ENCODE measurements at places on chromosomes 3 and 15. TPM values are rescaled to one million over a fixed set of nuclear protein-coding genes. Genes with fewer than 3 reads are reported as not detected.

- DNase-seq: no peak
Observed at GRCh38 chr3:24249523-24249922, 245.1 kb downstream of the THRB start.

DNA sequence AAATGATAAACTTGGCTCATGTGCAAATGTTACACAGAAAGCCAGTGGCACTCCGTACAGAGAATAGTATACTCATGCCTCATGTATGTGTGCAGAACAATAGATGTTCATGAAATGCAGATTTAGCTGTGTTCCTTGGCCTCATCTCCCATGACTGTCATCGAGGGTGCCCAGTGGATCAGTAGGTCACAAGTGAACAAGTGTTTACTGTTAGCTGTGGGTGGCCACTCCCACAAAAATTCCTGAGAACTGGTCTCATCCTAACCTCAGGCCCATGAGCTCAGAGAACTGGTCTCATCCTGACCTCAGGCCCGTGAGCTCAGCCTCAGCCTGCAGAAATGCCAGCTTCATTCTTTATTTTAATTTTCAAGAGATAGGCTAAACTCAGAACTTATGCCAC, 124.1 kb downstream of the GADL1 start:
- no peak for DNase-seq

DNA sequence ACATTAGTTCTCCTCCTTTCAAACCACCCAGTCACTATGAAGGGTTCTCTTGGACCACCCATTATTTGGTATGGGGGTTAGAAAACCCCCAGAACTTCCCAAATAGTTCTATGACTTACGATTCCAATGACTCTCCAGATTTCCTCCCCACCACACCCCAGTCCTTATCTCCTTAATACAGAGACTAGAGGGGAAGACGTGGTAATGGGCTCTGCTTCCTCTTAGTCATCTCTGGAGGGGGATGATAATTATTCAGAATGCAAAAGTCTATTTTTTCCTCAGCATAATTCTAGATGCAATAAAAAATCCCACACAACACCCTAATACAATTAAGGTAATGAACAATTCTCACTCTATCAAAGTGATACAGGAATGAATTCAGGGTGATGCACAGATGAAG, 48.9 kb upstream of the CFAP161 start:
- DNase-seq: no peak

- no peak for DNase-seq
Observed at GRCh38 chr3:177371888-177372287, 174.6 kb upstream of the TBL1XR1 start.

- DNase-seq: no peak
Observed at GRCh38 chr3:104132566-104133403, 1233.9 kb upstream of the ALCAM start.

DNA sequence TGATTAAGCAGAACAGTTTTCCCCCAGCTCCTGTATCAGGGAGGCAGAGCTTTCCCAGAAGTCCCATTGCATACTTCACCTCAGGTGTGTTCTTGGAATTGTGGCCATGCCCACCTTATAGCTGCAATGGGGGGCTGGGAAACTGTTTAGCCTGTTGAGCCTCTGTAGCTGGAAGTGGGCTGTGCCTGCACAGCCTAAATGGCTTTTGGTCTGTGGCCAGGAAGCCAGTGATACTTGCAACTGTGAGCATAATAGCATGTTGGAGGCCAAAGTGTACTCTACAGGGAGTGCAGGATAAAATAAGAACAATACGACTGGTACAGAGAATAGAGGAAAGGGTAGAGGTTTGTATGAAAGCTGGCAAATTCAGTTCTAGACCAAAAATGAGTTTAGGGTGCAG, 248.5 kb downstream of the PTPRG start:
- no peak for DNase-seq

DNA sequence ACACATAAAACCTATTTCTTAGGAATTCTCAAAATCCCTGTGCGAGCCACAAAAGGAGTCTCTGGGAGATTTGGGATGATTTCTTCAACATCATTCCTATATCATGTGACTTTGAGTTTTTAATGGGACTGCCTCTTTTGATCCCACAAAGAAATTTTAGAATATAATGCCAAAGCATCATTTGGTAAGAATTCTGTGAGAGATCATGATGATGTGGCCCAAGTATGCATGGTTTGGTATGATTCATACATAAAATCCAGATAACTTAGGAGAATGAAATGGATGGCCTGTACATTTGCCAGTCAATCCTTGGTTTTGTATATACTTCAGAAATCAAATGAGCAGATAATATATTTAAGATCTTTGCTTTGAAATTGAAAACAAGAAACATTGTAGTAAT, 61.3 kb downstream of the UBE2E2 start:
- DNase-seq: no peak

GRCh38 chr3:163692494-163692893, 1385.8 kb downstream of the SI start:
- no peak for DNase-seq

DNA sequence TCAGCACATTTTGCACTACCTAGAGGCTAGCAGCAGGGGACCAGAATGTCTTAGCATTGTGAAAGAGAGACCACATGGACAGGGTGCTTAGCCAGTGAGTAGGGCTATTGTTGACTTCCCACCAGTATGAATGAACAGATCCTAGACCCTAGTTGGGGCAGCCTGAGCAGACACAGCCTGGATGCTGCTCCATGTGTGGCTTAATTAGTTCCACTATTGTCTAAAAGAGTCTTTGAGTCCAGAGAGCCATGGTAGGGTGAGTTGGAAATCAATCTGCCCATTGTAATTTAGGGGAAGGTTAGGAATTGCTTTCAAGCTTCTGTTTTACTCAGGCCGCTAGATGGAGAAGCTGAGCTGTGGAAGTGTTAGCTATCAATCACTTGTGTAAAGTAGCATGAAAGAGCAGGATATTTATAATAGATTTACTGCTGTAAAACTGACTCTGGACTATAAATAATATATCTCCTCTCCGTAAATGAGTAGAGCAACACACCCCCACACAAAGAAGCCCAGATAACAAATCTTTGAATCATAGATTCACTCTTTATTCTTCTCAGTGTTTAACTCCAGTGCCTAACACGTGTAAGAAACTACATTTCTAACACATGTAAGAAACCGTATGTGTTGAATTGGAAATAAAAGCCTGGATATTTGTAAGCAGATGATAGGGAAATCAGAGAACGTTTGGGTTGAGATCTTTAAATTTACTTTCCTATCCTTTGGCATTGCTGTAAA, 4.1 kb upstream of the GCSAM start:
- DNase-seq: no peak

DNA sequence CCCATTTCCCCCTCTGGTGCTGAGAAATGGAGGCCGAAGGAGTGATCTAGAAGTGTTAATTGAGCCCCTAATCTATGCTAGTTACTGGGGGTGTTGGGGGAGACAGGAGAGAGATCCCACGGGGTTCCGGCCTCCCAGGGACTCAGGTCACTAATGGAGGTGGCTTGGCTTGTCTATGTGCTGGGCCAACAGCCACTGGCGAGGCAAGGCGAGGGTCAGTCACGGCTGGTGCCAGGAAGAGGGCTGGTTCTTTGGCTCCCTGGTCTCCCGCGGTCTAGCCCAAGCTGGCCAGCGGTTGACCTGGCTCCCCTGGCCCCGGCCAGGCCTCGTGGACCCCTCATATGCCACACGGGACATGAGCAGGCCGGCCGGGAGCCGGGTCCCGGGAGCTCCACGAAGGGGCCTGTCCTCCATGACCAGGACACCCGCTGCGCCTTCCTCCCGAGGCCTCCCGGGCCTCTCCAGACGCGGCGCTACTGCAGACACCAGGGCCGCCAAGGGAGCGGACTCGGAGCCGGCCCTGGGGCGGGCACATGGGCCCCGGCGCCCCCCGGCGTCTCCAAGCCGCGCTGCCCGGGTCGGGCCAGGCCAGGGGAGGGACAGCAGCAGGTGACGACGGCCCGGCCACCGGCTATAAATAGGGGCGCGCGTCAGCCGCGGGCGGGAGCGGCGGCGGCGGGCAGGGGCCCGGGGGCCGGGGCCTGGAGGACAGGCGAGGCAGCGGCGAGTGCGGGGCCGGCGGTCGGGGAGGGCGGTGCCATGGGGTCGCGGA, at the start of gene ALPK3:
ALPK3 (plus strand) TSS at position 663 of the 772 bp plus-strand sequence; CDS start at position 760, 97 bp downstream.
- DNase-seq: no peak

- DNase-seq: no peak
Observed at GRCh38 chr15:89198934-89199333, 22.4 kb downstream of the RLBP1 start.

DNA sequence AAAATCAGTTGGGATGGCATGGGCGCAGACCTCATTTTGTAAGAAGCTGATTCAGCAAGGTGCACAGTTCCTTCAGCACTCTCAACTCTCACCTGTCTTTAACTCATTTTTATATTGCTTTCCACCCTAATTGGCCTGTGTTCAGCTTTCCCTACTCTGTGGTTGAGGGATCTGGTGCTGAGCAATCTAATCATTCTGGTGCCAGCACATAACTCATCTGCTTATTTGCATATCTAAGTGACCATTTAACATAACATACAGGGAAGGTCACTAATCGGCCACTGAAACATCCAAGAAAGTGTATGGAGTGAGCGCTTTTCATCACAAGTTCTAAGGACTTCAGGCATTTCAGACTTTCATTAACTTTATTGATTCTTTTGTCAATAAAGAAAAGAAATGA, 303.4 kb upstream of the ROPN1 start:
- no peak for DNase-seq

- DNase-seq: no peak
Observed at GRCh38 chr15:68821190-68821840, 620 bp upstream of the ANP32A start.

GRCh38 chr3:44469914-44470313, 7.6 kb downstream of the ZNF445 start:
- DNase-seq: no peak

DNA sequence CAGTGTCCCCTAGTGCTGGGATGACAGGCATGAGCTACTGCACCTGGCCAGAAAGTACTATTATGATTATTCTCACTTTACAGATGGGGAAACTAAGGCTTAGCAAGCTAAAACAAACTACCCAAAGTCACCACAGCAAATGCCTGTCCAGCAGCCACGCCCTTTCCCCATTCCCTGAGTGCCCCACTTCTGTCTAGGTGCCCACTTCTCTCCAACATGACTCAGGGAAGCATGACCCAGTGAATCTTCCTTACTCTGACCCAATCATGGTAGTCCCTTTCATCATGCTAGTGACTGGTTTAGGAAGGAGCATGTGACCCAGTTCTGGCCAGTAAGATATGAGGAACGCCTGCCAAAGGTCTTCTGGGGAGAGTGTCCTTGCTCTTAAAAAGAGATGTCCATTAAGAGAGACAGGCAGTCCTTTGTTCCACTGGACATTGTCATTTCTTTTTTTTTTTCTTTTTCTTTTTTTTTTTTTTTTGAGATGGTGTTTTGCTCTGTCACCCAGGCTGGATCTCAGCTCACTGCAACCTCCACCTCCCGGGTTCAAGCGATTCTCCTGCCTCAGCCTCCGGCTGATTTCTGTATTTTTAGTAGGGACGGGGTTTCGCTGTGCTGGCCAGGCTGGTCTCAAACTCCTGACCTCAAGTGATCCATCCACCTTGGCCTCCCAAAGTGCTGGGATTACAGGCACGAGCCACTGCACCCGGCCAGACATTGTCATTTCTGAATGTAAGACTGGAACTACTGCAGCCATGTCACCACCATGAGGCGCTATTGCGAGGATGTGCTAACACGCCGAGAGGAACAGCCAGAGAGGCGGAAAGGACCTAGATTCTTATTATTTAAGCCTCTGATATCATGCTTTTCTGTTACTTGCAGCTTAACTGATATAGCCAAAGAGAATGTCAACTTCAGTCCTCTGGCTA, 19.8 kb downstream of the MEGF11 start:
- DNase-seq: no peak

GRCh38 chr3:60609446-60609845, 641.8 kb downstream of the FHIT start:
- no peak for DNase-seq

DNA sequence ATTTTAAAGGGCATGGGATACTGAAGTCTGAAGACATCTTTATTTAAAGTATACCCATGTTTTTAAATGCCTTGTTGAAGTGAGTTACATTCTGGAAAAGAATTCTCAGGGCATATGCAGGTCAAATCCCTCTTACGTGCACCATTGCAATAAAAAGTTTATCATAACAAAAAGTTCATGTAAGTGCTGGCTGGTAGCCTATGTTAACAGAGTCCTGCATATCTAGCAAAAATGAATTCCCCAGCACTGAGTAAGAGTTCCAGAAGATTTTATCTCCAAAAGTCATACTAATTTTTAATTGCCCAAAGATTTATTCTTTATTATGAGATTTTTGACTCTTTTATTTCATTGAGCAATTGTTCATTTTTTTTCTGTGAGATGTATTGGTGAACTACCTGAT, 104.7 kb upstream of the ROBO1 start:
- no peak for DNase-seq

DNA sequence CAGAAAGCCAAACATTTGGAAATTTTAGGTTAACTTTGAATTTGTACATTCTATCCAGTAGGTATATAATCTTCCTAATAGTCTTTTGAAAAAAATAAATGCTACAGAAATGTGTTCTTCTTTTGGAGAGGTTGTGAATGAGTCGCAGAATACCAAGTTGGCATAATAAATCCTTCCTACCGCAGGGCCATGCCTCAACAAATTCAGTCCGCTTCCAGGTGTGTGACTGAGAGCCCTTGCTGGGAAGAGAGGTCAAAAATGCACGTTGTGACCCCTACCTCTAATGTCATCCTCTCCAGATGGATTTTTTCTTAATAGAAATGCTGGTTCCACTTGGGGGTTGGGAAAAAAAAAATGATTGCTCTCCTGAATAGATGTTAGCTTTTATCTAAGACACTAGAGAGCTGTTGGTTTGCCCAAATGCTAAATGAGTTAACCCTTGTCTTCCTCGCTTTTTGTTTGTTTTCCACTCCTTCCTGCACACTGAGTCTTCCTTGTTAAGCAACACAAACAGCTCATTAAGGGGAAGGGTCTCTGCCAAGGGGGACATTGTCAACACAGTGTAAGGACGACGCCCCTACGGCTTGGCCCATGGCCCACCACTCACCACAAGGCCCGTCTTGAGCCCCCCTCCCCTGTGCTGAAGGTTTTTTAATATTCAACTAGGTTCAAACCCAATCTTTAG, 33.9 kb downstream of the RLBP1 start:
- DNase-seq: no peak

GRCh38 chr15:79560384-79560783, 128.2 kb downstream of the MINAR1 start:
- DNase-seq: no peak

TNK2 gene
- 26.6 TPM for total RNA-seq

RETNLB gene
- total RNA-seq: not detected

SPINK8 gene
- total RNA-seq: not detected

DAG1 gene
- total RNA-seq: 47.1 TPM

A4GNT gene
- total RNA-seq: not detected

ANKRD63 gene
- total RNA-seq: not detected

PEX5L gene
- total RNA-seq: not detected

ALDH1A2 gene
- total RNA-seq: 110 TPM

TSEN2 gene
- 38.3 TPM for total RNA-seq
